Activated CD8-positive, alpha-beta memory T cell treated with anti-CD3 and anti-CD28 coated beads for 4 hours (primary cell): ENCODE measurements at places on chromosomes 4 and X.

DNA sequence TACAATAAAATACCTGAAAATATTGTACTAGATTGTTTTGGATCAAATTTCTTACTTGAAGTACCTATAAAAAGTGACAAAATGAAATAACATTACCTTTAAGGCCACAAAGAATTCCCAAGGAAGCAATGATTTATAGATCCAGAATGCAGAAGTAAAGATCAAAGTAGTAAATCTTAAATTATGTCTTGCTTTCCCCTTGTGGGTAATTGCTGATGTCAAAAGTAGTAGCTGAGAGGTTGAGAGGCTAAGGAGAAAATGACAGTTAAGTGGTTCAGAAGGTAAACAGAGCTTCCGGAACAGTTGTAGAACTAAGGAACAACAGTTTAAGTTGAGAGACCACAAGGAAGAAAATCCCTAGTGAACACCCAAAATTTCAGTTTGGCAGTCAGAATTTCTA lies 358.3 kb downstream of the GABRG1 start:
- no peak for DNase-seq

GRCh38 chr4:147408189-147408588 lies 72.7 kb upstream of the EDNRA start:
- DNase-seq: no peak

- DNase-seq: no peak
Observed at GRCh38 chr4:176002007-176002613, 63.5 kb upstream of the WDR17 start.

DNA sequence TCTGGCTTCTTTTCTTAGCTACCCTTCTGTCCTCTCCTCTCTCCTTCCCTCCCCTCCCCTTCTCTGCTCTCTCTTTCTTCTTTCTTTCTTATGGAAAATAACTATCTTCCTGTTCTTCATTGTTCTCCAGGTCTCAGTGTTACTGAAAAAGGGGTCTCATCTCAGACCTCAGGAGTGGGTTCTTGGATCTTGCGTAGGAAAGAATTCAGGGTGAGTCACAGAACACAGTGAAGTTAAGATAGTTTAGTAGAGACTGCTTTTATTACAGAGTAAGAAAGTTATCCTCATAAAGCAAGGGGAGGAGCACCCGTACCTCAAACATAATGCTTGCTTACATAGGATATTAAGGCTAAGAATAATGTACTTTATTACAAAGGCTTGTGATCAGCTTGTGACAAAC lies 31.8 kb upstream of the CWH43 start:
- DNase-seq: no peak

DNA sequence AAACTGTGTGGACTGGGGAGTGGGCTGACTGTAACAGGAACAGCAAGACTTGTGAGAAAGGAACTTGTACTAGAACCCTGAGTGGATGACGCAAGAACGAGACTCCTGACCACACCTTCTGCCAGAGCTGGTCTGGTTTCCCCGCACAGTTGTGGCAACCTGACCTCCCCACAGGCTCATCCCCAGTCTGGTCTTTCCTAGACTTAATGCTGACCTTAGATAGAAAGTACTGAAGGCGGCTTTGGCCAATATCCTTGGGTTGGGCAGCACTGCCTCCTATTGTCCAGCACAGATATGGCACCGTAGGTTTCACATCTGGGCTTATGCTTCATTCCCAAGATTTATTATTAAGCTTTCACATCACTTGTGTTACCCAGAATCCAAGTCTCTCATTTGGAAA lies 137.8 kb upstream of the FRG1 start:
- DNase-seq: no peak

GRCh38 chr4:151766691-151767090 lies 5.9 kb upstream of the GATB start:
- DNase-seq: no peak

DNA sequence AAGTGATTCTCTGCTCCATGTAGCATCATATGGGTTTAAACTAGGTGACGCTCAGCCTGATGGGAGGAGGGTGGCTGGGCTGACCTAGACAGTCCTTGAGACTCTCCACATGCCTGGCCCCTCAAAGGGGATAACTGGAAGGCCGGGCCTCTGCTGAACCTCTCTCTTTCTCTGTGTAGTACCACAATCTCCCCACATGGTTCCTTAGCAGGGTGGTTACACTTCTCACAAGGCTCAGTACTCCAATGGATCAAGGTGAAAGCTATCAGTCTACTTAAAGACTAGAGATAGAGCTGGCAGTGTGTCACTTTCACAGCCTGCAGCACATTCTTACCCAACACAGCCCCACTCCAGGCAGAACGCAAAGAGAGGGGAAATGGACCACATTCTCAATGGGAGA lies 80.4 kb downstream of the LDB2 start:
- DNase-seq: no peak

GRCh38 chrX:107658660-107659059 lies 30.4 kb downstream of the PRPS1 start:
- no peak for DNase-seq

DNA sequence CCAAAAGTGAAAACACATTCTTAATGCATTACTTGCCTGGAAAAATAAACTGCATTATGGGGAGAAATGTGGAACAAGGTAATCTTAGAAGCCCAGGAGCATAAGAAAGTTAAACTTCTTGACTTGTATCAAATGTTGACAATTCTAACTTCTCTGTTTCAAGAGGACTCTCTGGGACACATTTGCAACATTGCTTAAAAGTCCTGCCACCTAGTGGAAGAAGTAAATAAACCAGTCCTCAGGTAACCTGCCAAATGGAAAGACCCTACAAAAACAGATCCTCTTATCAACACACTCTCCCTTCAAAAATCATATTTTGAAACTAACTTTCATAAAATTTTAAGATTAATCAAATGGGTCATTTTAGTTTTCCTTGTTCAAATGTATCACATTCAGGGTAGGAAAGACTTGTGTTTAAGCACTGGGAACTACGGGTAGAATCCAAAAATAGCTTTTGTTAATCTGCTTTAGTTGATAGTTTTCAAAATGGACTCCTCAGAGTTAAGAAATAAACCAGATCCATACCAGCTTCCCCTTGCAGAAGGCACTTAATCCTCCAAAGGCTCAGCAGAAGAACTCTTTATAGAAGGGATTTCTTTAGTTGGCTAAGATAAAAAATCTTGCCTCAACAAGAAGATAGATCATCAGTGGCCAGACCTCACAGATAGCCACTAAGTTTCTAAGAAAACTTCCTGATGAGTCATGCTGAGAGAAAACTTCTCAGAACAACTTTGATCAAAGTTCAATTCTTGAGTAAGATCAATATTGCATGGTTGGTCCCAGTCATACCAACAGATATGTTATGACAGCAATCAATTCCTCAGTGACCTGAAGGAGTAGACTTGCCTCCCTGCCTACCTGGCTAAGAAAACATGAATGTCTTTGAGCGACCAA lies 141.7 kb downstream of the HHIP start:
- DNase-seq: no peak

GRCh38 chr4:183012879-183013729 lies 86.0 kb upstream of the WWC2 start:
- no peak for DNase-seq

GRCh38 chr4:72843466-72843865 lies 226.1 kb downstream of the COX18 start:
- DNase-seq: no peak

GRCh38 chr4:78414116-78414515 lies 137.5 kb upstream of the ANXA3 start:
- no peak for DNase-seq

- DNase-seq: no peak
Observed at GRCh38 chr4:7132249-7132648, 60.1 kb upstream of the SORCS2 start.

- no peak for DNase-seq
Observed at GRCh38 chr4:86926435-86927086, 8.2 kb upstream of the AFF1 start.

GRCh38 chr4:127151941-127152340 lies 480.8 kb upstream of the INTU start:
- DNase-seq: no peak

DNA sequence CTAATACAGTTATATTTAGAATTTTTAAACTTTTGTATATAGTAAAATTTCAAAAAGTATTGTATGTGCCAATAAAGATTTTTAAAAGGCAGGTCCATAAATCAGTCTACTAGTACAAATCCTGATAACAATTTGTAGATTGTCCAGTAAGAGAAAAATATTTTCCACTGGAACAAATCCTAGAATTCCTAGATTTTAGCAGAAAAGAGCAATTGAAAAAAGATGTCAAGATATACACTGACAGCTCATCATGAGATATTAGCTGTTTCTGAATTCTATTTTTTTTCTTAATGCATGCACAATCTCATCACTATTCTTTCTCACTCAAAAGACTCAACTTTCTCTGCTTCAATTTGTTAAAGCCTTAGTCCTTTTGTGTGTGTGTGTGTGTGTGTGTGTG lies 289.2 kb upstream of the MAD2L1 start:
- DNase-seq: no peak

DNA sequence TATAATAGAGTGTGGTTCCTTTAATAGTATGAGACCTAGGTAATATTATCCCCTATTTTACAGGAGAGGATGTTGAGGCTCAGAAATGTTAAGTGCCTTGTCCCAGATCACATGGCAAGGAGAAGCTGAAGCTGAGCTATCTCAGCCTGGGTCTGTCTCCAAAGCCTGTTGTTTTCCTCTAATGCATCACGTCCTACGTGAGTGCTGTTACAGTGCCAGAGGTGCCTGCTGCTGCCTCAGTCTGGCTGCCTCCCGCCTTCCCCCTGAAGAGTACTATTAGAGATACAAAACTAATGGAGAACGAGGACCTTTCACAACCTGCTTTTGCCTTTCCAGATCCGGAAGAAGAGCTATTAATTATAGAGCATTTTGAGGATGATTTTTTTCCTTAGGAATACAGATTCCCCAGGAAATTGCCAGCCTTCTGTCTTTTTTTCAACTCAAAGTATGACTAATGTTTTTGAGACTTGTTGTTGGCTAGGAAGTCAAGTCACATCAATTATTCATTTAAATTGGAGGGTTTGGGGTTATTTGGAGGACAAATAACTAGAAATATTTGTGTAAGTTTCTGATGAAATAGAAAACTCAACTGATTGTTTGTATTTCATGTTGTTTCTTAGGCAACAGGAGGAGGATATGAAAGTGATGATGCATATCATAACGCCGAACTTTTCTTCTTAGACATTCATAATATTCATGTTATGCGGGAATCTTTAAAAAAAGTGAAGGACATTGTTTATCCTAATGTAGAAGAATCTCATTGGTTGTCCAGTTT lies 43.9 kb upstream of the MTMR1 start:
- DNase-seq: no peak

DNA sequence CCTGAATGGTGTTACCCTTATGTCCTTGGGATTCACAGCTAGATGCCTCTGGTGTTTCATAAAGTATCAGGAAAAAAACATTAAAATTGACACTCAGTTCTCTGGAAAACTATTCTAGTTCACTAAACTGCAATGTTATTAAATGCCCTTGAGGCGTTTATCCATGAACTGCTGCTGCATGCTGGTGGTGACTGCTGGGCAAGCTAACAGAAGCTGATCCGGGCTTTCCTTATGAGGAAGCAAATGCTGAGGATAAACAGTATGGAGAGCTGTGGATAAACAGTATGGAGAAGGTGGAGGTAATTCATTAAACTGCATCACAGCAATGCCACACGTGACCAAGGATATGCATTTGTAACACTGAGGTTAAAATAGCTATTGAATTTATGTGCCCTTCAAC lies 227.0 kb downstream of the NR3C2 start:
- no peak for DNase-seq

DNA sequence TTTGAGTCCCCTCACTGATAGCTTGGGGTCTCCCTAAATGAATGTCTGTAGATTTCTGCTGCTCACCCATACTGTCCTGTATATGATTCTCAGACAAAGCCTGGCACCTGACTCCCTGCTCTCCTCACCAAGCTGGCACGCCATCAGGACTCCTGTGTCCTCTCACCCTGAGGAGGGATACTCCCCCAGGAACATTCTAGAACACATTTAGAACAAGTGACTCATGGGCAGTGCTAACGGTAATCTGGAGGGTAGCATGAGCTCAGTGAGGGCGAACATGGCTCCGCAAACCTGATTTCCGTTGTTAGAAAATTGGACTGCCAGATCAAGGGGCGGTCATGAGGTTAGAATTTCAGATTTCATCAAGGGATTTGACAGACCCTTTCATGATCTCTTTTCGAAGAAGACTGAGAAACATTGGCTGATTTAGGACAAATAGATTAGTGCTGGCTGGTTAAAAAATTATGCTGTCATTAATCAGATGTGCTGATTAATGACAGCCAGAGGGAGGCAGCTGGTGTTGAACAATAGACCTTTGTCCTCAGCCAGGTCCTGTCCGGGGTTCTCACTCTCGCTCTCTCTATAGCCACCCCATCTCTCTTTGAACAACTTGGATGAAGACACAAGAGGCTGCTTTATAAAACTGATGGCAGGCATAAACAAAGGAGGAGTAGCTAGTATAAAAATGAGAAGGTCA lies 244.3 kb downstream of the PTTG2 start:
- no peak for DNase-seq

DNA sequence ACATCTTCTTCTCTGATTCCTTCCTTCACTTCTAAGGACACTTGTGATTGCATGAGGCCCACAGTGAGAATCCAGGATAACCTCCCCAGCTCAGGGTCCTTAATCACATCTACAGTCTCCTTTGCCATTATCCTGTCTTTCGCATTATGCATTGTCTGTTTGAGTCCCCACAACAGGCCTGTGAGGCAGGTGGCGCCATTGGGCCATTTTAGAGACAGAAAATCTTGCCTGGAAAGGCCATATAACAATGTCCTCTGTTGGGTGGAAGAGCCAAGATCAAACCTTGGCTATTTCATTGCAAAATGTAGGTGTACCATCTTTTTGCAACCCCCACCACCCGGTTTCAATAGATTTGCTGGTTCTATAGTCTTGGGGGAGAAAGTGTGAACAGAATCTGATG lies 11.8 kb upstream of the DCUN1D4 start:
- DNase-seq: peak; percentile 30

- no peak for DNase-seq
Observed at GRCh38 chr4:176805155-176805554, 12.4 kb upstream of the VEGFC start.

GRCh38 chr4:158644760-158645159 lies 26.9 kb downstream of the C4orf46 start:
- DNase-seq: no peak

- DNase-seq: no peak
Observed at GRCh38 chr4:140247237-140247636, 93.3 kb upstream of the MAML3 start.

DNA sequence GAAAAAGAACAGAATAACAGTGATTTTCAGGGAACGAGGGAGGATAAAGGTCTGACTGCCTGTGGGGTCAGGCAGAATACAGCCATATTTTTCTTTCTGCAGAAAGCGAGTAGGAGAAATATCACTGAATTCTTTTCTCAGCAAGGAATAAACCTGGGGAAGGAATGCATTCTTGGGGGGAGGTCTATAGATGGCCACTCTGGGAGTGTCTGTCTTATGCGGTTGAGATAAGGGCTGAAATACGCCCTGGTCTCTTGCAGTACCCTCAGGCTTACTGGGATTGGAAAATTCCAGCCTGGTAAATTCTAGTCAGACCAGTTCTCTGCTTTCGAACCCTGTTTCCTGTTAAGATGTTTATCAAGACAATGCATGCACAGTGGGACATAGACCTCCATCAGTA lies 26.3 kb downstream of the CNGA1 start:
- no peak for DNase-seq

GRCh38 chr4:99324979-99325378 lies 3.8 kb upstream of the ADH1B start:
- DNase-seq: no peak

- DNase-seq: no peak
Observed at GRCh38 chr4:52750819-52751486, at the start of gene ERVMER34-1. ERVMER34-1 (minus strand) TSS chr4:52751425; CDS start chr4:52745520, 5,905 bp downstream.
